Frontal cortex (tissue), 4 donors: ENCODE measurements at places on chromosomes 4 and X.

- no peak for DNase-seq
Observed at GRCh38 chrX:44223150-44223549, 120.3 kb downstream of the EFHC2 start.

DNA sequence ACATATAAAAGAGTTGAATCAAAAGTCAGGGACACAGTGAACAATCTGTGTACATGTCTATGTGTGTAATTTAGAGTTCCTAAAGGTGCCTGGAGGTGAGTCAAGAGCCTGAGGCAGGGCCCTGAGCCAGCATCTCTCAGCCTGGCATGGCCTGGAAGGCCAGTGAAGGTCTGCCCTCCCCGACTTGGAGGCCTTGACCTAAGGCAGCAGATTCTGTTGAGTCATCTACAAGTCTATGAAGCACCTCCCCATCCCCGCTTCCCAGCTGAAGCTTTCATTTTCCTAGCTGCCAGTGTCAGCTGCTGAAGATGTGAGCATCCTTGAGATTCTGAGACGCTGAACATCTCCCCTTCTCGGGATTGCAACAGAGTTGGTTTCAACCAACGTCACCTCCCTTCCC lies 583.9 kb downstream of the BCOR start:
- no peak for DNase-seq

GRCh38 chrX:50723006-50723405 lies 91.0 kb downstream of the SHROOM4 start:
- no peak for DNase-seq

GRCh38 chrX:154002215-154002719 lies 17.4 kb downstream of the IRAK1 start:
- no peak for DNase-seq

DNA sequence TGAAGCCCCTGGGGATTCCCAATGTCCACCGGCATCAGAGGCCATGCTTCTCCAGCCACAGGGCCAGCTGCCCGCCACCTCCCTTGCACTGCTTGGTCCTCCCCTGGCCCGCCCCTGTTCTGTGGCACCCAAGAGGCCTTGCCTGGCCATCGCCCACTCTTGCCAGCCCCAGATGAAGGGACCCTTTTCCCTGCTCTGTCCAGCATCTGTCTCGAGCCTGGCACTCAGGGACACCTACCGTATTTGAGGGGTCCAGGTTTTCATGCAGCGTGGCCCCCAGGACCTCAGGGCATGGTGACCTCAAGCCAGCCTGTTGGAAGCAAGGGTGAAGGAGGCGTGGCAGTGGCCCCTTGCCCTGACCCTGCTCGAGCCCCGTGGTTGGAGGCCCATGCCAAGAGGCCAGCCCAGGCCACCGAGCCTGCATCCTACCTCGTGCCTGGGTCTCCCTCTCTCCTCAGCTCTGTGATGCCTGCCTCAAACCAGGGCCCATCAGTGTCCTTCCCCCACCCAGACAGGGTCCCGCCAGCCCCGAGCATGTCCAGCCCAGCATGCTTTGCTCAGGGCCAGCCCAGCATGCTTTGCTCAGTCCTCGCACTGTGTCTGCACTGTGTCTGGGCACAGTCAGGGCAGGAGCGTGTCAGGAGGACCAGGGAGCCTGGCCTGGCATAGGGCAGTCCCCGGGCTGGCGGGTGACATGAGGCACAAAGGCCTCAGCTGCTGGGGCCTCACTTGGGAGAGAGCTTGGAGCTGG lies 14.3 kb upstream of the FGFR3 start:
- DNase-seq = no peak

DNA sequence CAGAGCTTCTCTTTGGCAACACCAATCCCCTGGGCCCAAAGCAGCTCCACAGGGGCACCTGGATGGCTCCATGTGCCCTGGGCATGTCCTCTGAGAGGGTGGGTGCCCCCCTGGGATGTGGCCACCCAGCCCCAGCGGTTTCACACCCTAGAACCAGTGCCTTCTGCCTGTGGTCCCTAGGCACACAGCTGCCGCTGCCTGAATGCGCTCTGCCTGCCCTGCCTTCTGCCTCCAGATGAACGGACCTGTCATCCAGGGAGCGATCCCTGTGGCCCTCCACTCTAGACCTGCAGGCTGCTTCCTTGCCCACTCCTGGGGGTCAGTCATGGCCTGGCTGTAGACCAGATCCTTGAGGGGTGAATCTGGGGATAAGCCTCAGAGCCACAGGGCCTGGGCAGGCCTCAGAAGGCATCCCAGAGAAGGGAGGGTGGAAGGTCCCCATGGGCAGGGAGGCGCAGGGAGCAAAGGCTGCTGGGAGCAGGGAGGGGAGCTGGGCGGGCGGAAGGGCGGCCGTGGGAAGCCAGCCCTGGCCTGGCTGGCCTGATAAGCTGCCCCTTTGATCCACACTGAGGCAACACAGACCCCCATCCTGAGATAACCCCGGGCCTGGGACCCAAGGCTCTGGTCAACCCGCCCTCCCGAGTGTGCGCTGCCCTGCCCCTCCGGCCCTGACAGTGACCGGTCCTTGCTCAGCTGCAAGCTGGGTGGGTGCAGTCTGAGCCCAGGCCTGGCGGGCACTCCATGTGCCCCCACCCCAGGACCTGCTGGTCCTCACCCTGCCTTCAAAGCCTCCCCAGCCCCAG lies 8.1 kb upstream of the FGFR3 start:
- no peak for DNase-seq

DNA sequence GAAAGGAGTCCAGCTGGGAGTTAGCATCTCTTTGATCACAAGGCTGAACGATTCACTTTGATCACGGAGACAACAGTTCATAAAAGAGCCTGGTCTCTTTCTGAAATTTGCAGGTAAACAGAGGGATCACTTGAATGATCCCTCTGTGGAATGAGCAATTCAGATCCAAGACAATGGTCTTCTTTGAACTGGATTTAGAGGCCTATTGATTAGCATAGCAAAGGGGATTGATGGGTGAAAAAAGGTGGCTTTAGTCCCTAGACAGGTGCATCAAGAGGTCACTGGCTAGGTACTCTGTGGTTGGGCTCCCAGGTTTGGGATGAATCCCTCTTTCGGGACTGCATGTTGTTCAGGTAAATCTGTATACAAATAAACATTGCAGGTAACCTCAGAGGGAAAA lies 223.8 kb upstream of the TAPT1 start:
- DNase-seq = no peak
